ENCODE measurements at places on chromosomes 6 and 20. TPM values are rescaled to one million over a fixed set of nuclear protein-coding genes. Genes with fewer than 3 reads are reported as not detected.

- DNase-seq = peak; percentile 55
Observed at GRCh38 chr6:28597924-28598722, 72.4 kb downstream of the GPX5 start.

DNA sequence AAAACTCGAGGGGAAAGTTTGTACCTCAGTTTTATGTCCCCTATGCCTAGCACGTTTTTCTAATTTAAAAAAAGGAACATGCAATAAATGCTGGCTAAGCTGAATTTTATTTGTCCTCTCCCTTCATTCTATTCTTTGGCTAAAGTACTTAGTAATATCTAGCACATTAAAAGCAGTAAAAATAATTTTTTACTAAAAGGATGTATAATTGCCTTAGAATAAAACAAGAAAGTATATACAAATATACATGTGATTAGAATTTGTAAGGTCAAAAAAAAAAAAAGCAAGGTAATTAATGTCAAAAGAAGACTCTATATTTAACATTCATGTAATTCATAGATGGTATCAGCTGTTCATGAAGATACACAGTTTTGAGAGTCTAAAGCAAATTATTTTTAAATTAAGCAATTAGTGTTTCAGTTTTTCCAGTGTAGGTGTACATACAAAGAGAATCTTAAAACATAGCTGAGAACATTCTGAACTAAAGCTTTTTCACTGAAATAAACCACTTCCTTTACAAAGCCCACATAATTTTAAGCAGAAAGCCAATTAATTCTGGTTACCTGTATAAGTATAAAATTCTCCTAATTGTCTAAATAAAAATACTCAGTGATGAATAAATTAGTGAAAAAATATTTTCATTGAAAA is 32.4 kb downstream of the HBS1L start:
- no peak for DNase-seq

GRCh38 chr20:32638848-32639247 is 34.9 kb downstream of the C20orf203 start:
- no peak for DNase-seq

GRCh38 chr6:54602591-54602990 is 244.0 kb upstream of the FAM83B start:
- DNase-seq = no peak

The BTNL2 gene
- polyA plus RNA-seq = not detected

DNA sequence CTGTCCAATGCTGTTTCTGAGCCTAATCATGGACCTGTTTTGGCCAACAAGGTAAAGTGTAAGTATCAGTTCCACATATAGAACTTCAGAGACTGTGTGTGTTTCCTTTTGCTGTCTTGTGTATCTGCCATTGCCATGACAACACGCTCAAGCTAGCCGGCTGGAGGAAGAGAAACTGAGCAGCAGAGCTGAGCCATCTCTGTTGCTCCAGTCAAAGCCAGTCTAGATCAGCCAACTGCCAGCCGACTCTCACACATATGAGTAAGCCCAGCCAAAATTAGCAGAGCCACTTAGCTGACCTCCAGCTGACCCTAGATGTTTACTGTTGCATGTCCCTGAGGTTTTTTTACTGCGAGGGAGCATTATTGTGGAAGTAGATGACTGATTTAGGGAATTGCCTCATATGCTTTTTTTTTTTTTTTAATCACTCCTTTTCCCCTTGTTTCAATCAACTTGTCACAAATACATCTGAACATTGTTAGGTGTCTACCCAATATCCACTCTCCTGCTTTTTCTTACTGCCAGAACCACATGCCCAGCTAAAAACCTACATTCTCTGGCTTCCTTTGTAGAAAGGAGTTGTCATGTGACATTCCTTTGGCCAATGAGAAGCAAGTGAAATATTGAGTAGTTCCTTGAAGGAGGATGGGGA is 304.3 kb upstream of the SUPT3H start:
- DNase-seq = peak; percentile 1

- DNase-seq = no peak
Observed at GRCh38 chr6:18393698-18394097, 6.5 kb downstream of the RNF144B start.

GRCh38 chr6:155341130-155341828 is 27.0 kb upstream of the TFB1M start:
- DNase-seq = no peak

GRCh38 chr20:61620174-61620573 is 368.1 kb downstream of the CDH4 start:
- DNase-seq = no peak

- DNase-seq = no peak
Observed at GRCh38 chr6:108074057-108074358, 533 bp downstream of the OSTM1 start.

GRCh38 chr6:108873971-108874370 is 25.7 kb downstream of the ARMC2 start:
- DNase-seq = no peak

- DNase-seq = no peak
Observed at GRCh38 chr6:169689287-169689686, 12.5 kb downstream of the WDR27 start.

GRCh38 chr6:18680842-18681241 is 293.7 kb downstream of the RNF144B start:
- no peak for DNase-seq

The NRN1 gene
- 0.35 TPM for polyA plus RNA-seq

DNA sequence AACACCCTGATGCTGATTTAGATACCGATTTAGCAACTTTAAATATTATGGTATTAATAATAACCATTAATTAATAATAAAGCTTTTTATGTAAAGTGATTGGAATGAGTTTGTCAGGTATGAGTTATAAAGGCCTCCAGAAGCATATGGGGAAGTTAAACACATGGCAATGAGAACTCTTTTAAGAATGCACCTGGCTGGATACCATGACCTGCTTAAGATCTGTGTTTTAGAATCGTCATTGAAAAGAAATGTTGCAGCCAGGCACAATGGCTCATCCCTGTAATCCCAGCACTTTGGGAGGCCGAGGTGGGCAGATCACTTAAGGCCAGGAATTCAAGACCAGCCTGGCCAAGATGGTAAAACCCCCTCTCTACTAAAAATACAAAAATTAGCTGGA is 197.5 kb downstream of the SOX4 start:
- no peak for DNase-seq

DNA sequence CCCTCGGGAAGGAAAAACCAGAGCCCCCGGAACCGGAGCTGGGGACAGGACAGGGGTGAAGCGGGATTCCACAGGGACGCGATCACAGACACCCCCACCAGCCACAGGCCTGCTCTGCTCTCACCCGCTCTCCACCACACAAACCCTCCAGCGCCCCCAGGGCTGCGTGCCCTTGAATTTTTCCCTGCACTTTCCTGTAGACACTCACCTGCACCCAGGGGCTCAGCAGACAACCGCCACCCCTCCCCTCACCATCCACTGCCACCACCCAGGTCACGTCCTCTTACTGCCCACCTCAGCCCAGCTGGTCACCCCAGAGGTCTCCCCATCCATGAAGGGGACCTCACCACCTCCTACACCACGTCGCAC is 631 bp downstream of the ULBP2 start:
- DNase-seq = no peak

- DNase-seq = no peak
Observed at GRCh38 chr6:159691963-159692287, 1.1 kb downstream of the SOD2 start.

DNA sequence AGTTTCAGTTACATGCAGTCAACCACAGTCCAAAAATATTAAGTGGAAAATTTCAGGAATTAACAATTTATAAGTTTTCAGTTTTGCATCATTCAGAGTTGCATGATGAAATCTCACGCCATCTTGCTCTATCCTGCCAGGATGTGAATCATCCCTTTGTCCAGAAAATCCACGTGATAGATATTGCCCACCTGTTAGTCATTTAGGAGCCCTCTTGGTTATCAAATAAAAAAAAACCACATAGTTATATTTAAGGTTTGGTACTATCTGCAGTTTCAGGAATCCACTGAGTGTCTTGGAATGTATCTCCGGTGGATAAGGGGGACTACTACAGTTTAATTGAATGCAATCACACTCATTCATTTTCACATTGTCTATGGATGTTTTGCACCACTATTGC is 1249.0 kb upstream of the CITED2 start:
- DNase-seq = peak; percentile 21

The FRMD1 gene
- not detected for polyA plus RNA-seq

The DNAH8 gene
- polyA plus RNA-seq = not detected

- DNase-seq = no peak
Observed at GRCh38 chr6:11429577-11429976, 108.0 kb upstream of the TMEM170B start.

All from A549 (cell line).